Caco-2 (cell line): ENCODE measurements at places on chromosomes 13 and 19. TPM values are rescaled to one million over a fixed set of nuclear protein-coding genes. Genes with fewer than 3 reads are reported as not detected.
A peak's percentile ranks its signal among the peaks of the same experiment; 100 is the strongest.

DNA sequence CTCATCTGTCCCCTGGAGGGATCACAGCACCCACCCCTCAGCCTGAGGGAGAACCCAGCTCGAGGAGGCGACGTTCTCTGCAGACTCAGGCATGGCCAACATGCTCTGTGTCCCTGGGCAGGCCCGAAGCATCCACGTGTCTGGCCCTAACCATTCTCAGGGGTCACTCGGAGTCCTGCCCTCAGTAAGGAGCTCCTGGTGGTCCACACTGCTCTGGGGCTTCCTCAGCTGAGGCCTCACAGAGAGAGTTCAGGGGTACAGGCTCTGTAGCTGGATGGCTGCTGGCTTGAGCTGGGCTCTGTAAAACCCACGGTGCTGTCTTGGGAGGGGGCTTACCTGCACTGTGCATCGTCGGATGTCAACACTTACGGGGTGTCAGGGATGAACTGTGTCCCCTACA lies 4.4 kb upstream of the SIGLEC8 start:
- no peak for DNase-seq
- no peak overlapping the region for H3K27ac ChIP-seq
- no peaks in the 10 kb centered on the region for H3K4me1 ChIP-seq
- H3K36me3 ChIP-seq: no peaks in the 10 kb centered on the region

The KLC3 gene
- 7.1 and 10.2 TPM in 2 replicates for total RNA-seq

- H3K36me3 ChIP-seq: no peaks in the 10 kb centered on the region
- DNase-seq: no peak
- no peaks in the 10 kb centered on the region for H3K27me3 ChIP-seq
- peak overlapping the region; percentile 69 for H3K27ac ChIP-seq
- H3K4me1 ChIP-seq: peaks cover 15% of the 10 kb centered on the region
- H3K4me3 ChIP-seq: no peak overlapping the region
Observed at GRCh38 chr13:59755632-59756290, 408.0 kb downstream of the DIAPH3 start.

DNA sequence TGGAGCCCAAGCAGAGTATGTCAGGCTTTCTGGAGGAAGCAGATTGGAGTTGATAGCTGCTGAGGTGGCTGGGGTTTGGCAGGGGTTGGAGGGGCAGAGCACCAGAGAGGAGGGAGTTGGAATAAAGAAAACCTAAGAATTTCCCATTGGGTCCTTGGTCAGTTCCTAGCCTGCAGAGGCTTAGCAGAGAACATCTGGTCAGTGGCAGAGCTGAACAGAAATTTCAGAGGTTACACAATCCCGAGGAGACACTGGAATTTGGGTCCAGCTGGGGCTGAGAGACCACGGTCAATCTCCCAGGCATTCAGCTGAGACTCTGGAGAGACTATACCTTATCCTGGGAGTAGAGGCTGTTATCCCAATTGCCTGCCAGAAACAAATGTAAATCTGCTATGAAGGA lies 84.4 kb downstream of the DPY19L3 start:
- H3K27ac ChIP-seq: no peak overlapping the region
- H3K4me1 ChIP-seq: no peaks in the 10 kb centered on the region
- no peak for DNase-seq
- H3K4me3 ChIP-seq: no peak overlapping the region
- H3K27me3 ChIP-seq: no peaks in the 10 kb centered on the region

DNA sequence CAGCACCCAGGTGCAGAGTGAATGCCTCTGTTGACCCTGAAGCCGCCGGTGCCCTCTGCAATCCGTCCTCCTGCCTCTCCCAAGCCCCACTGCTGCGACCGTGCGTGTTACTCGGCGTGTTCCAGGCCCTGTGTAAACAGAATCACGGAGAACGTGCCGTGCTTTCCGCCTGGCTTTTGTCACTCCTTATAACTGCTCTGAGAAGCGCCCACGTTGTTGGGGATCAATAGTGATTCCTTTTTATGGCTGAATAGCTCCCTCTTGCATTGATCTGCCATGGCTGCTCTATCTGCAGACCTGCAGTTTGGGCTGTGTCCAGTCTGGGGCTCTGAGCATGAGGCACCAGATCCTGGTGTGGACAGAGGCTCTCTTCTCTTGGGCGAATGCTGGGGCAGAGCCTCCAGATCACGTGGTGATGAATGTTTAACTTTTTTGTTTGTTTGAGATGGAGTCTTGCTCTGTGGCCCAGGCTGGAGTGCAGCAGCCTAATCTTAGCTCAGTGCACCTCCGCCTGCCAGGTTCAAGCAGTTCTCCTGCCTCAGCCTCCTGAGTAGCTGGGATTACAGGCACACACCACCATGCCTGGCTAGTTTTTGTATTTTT lies 15.8 kb downstream of the ADPRHL1 start:
- no peak for DNase-seq
- no peaks in the 10 kb centered on the region for H3K27me3 ChIP-seq
- peak overlapping the region; percentile 34 for H3K27ac ChIP-seq
- no peaks in the 10 kb centered on the region; the same call in 1 of the 2 replicates for H3K4me1 ChIP-seq

DNA sequence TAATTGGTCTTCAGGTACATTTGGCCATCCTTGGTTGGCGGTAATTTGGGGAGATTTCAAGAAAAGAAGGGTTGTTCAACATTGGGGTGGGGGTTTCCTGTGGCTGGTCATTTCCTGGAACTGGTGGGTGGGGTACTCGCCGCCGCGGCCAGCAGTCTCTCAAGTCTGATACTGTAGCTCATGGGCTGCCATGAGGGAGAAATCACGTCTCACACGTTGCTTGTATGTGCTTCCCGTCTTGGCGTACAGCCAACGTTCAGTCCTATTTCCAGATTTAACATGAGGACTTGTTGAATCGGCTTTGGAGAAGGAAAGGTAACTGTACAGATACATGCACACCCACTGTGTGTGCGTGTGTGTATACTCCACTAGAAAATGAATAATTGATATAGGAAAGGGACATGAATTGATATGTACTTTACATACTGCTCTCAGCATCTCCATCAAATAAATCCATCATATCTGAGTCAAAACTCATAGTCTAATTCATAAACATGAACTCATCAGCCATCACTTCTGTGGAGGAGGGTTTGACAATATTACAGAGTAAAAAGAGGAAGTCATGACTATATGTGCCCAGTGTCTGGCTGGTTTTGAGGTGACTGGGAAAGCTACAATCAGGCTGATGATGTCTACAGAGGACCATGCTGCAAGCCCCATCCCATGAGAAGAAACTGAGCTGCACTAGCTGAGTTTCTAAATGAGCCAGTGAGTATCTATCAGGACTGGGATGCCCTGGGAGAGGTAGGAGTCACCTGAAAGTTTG lies 418.1 kb downstream of the TSHZ3 start:
- no peaks in the 10 kb centered on the region for H3K36me3 ChIP-seq
- no peaks in the 10 kb centered on the region for H3K4me1 ChIP-seq
- no peaks in the 10 kb centered on the region for H3K27me3 ChIP-seq
- H3K4me3 ChIP-seq: no peak overlapping the region

DNA sequence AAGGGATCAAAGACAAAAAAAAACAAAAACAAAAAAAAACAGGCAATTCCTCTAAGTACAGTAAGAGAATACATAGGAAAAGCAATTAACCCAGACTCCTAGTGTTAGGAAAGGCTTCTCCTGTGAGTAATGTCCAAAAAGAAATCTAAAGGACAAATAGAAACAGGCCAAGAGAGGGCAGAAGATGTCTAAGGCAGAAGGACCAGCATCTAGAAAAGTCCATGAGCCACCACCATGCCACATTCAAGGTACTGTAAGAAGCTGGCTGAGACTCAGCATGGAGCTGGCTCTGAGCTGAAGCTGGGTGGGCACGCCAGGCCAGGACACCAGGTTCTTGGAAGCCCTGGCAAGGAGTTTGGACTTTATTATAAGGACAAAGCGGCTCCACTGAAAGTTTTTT lies 118.1 kb upstream of the FRY start:
- H3K4me3 ChIP-seq: no peak overlapping the region
- H3K27ac ChIP-seq: no peak overlapping the region
- DNase-seq: no peak
- no peaks in the 10 kb centered on the region for H3K36me3 ChIP-seq
- H3K4me1 ChIP-seq: peaks cover 10% of the 10 kb centered on the region

DNA sequence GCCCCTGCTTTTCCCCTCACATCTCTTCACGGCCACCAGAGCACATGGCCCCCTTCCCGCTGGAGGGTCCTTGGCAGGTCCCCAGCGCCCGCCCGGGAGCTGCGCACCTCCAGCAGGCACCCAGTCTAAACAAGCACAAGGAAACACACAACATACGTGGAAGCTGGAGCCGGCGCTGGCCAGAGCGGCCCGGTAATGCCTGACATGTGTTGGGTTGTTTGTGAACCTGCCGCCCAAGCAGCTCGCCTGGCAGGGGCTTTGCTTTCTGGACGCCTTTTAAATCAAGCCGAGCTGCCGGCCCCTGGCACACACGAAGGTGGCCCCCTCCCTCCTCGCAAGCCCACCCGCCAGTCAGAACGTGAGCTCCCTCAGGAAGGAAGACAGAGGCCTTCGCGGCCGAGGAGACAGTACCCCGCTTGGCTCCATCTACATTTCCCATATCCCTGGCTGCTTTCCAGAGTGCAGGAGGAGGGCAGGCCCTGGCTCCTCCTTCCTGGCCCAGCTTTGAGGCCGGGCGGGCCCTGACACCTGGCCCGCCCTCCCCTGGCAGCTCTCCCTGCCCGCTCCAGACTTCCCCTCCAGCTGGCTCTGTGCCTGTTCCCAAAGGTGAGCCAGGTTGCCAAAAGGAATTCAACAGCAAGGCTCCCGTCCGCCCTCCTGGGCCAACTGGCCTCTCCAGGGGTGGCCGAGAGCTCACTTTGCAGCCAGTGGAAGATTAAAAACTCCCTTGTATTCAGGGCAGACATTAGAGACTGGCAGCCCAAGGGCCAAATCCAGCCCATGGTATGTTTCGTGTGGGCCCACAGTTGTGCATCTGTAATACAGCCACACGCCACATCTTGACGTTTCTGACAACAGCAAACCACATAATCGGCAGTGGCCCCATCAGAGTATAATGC lies 28.7 kb downstream of the COMP start:
- no peaks in the 10 kb centered on the region for H3K36me3 ChIP-seq
- no peaks in the 10 kb centered on the region for H3K4me1 ChIP-seq
- H3K27ac ChIP-seq: no peak overlapping the region

The LRRC25 gene
- total RNA-seq: not detected in 2 replicates

DNA sequence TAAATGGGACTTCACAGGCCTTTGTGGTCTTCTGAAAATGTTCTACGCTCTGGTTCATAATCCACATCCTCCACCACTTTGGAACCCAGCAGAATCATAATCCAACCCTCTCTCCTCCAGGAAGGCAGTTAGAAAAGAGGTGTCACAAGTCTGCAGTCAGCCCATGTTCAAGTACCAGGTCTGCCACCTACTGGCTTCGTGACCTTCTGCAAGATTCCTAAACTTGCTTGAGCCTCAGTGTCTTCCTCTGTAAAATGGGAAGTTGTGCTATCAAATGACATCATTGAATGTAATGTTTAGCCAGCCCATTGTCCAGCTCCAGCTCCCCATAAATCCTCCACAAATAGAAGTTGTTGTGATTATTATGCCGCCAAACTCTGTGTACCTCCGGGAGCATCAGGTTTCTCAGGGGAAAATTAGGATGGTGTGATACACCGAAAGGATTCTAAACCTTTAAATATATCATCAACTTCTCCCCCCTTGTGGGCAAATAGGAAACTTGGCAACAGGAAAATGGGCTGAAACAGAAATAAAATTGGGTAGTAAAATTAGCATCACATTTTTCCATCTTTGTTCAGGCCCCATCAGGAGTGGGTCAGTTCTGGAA lies 109.7 kb downstream of the NUFIP1 start:
- no peaks in the 10 kb centered on the region for H3K4me1 ChIP-seq
- peak; percentile 39 for DNase-seq
- H3K27me3 ChIP-seq: no peaks in the 10 kb centered on the region
- no peak overlapping the region for H3K27ac ChIP-seq

The SIAH3 gene
- total RNA-seq: not detected in 2 replicates

- peak overlapping the region; percentile 53 for H3K27ac ChIP-seq
- no peaks in the 10 kb centered on the region for H3K36me3 ChIP-seq
- H3K4me3 ChIP-seq: no peak overlapping the region
- no peak for DNase-seq
Observed at GRCh38 chr19:49775742-49776370, 9.1 kb downstream of the AP2A1 start.

GRCh38 chr19:1602091-1602707 lies 3.1 kb downstream of the UQCR11 start:
- no peak for DNase-seq
- H3K4me1 ChIP-seq: peaks cover 17% of the 10 kb centered on the region; the same call in 1 of the 2 replicates
- no peak overlapping the region for H3K27ac ChIP-seq
- no peaks in the 10 kb centered on the region; the same call in 1 of the 2 replicates for H3K36me3 ChIP-seq
- H3K4me3 ChIP-seq: no peak overlapping the region

GRCh38 chr19:41528106-41528505 lies 47.9 kb upstream of the CEACAM21 start:
- H3K27ac ChIP-seq: no peak overlapping the region
- DNase-seq: no peak
- no peaks in the 10 kb centered on the region for H3K36me3 ChIP-seq
- no peaks in the 10 kb centered on the region for H3K4me1 ChIP-seq
- no peaks in the 10 kb centered on the region for H3K27me3 ChIP-seq

The CYP4F12 gene
- 0.16 and 0.39 TPM in 2 replicates for total RNA-seq

The TPM4 gene
- total RNA-seq: 368 and 392 TPM in 2 replicates

GRCh38 chr13:50740052-50740741 lies 103.3 kb downstream of the DLEU7 start:
- peaks cover 12% of the 10 kb centered on the region for H3K4me1 ChIP-seq
- no peaks in the 10 kb centered on the region for H3K36me3 ChIP-seq
- no peak overlapping the region for H3K27ac ChIP-seq
- no peaks in the 10 kb centered on the region for H3K27me3 ChIP-seq
- H3K4me3 ChIP-seq: no peak overlapping the region
- DNase-seq: no peak

DNA sequence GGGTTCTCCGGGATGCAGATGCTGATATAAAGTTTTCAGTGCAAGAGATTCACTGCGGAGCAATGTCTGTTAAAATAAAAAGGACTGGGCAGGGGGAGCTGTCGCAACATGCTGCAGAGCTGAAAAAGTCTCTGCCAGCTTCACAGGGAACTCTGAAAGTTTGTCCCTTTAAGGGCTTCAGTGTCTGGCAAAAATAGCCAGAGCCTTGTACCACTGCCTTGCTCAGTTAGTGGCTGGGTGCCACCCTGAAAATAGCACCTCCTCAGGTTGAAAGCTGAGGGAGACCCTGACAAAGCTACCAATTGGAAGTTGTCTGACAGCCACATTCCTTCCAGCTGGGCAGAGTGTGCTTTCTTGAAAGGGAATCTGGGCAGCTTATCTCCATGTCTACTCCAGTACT lies 3.0 kb upstream of the NDFIP2 start:
- H3K27ac ChIP-seq: no peak overlapping the region
- no peak for DNase-seq
- H3K36me3 ChIP-seq: no peaks in the 10 kb centered on the region
- H3K27me3 ChIP-seq: no peaks in the 10 kb centered on the region
- H3K4me1 ChIP-seq: peaks cover 8% of the 10 kb centered on the region

GRCh38 chr19:11247391-11247790 lies 8.0 kb downstream of the ANGPTL8 start:
- H3K4me3 ChIP-seq: no peak overlapping the region
- no peak overlapping the region for H3K27ac ChIP-seq
- peaks cover 3% of the 10 kb centered on the region for H3K36me3 ChIP-seq
- no peaks in the 10 kb centered on the region for H3K4me1 ChIP-seq
- DNase-seq: no peak
